ENCODE measurements at places on chromosomes 7 and 10. TPM values are rescaled to one million over a fixed set of nuclear protein-coding genes. Genes with fewer than 3 reads are reported as not detected.

Gene CLRN3
- polyA plus RNA-seq = not detected

Gene RHBDD2
- polyA plus RNA-seq = 82.1 TPM

Gene NCF1
- polyA plus RNA-seq = 0.70 TPM

Gene NUDCD3
- 61.2 TPM for polyA plus RNA-seq

Gene FBXO24
- polyA plus RNA-seq = 0.52 TPM

Gene KMT2E
- polyA plus RNA-seq = 78.4 TPM

Gene KCNH2
- 35.5 TPM for polyA plus RNA-seq

Gene SPDYE11
- 0.48 TPM for polyA plus RNA-seq

Gene ECHDC3
- polyA plus RNA-seq = 0.64 TPM

Gene NFKB2
- polyA plus RNA-seq = 0.34 TPM

Gene GSTK1
- 16.5 TPM for polyA plus RNA-seq

Gene EVX1
- polyA plus RNA-seq = not detected

Gene LAMB4
- 0.16 TPM for polyA plus RNA-seq

Gene CYREN
- polyA plus RNA-seq = 6.7 TPM

Gene GFRA1
- 13.9 TPM for polyA plus RNA-seq

Gene LIPK
- polyA plus RNA-seq = not detected

Measured in neural cell (in vitro differentiated cells).